AG08396 (cell line): ENCODE measurements at places on chromosomes 3 and 15.

- no peak for DNase-seq
Observed at GRCh38 chr15:40940296-40940801, 11.2 kb downstream of the DLL4 start.

GRCh38 chr3:18872466-18872865, 275.8 kb upstream of the KCNH8 start:
- DNase-seq, result no peak

DNA sequence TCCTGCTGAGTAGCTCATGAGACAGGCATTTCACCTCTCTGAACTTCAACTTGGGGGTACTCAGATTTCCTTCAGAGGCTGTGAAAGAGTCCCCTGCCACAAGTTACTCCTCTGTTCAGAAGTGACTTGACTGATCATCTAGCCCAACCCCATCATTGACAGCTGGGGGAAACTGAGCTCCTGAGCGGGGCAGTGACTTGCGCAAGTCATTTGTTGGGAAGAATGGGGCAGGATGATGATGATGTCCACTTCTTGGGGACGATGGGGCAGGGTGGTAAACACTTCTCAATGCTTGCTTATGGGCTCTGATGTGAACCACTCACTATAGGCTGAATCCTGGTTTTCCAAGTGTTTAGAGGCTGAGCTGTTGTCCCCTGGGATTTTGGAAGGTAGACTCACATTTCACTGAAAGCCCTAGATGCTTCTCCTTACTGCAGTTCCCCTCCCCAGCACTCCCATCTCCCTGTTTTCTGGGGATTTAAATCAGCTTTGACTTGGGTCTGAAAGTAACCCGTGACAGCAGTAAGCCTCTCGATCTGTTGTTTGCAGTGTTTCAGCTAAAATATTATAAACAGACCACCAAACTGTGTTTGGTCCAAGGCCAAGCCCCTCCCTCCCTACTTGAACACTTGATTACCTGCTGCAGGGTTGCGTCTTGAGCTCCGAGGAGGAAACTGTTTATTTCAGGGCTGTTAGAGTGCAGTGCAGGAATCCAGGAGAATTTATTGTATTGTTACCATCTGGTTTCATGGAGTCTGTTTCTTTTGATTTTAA, 25.1 kb downstream of the SMAD3 start:
- DNase-seq, result no peak

DNA sequence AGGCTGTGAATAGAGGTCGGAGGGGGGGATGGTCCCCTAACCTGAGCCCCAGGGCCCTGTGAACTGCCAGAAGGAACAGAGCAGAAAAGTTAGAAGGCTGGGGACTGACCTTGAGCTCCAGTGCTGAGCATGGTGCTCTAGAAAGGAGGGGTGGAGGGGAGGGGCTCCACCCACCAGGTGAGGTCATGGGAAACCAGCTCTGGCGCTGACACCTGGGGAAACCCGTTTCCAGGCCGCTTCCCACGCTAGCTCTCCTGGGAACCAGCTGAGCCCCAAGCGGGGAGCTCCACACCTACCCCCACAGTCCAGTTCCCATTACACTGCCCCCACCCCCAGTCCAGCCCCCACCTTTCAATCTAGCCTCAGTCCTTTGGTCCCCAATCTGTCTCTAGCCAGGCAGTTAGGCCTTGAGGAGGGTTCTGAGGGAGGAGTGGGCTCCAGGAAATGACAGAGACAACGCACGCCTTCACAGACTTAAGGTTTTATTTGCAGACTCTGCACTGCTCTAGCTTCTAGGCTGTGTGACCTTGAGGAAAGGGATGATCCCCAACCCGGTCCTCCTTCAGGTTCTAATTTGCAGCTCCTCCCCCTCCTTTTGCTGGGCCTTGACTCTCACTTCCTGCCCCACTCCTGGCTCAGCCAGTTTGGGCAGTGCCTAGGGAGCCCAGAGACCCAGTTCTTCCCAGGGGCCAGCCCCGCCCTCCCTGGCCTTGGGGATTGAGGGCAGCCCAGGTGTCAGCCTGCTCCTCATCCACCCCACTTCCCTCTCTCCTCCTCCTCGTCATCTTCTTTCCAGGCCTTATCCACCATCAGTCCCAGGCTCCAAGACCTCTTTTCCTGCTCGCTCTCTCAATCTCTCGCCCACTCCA, 2.1 kb downstream of the RHOV start:
- DNase-seq, result no peak
